Posterior cingulate gyrus (tissue), 11 donors: ENCODE measurements at places on chromosomes 3 and 15.

DNA sequence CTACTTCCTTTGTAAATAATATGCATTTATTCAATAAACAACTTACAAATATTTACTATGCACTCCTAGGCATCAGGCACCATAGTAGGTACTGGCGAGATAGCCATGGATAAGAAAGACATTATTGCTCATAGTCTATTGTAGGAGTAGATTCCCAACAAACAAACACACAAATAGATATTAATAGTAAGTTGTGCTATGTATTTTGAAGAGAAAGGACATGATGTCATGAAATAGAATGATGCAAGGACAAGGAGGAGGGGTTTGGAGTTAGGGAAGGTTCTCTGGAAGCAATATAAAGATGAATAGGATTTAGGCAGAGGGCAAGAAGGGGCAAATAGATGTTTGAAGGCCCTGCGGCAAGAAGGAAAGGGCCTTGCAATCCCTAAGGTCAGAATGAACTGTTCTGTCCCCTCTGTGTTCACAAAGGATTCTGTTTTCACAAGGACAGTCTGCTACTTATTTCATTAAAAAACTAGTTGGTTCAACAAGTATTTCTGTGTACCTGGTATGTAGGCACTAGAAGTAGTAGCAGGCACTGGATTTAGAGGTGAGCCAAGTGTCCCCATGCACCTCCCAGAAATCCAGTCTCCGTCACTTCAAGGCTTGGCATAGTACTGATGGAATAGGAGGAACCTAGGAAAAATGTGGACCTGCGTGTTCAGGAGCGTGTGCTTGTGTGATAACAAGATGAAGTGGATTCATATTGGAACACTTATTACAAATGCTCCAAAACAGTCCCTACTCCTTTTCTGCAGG, 231.8 kb upstream of the TPRG1 start:
- DNase-seq: no peak

DNA sequence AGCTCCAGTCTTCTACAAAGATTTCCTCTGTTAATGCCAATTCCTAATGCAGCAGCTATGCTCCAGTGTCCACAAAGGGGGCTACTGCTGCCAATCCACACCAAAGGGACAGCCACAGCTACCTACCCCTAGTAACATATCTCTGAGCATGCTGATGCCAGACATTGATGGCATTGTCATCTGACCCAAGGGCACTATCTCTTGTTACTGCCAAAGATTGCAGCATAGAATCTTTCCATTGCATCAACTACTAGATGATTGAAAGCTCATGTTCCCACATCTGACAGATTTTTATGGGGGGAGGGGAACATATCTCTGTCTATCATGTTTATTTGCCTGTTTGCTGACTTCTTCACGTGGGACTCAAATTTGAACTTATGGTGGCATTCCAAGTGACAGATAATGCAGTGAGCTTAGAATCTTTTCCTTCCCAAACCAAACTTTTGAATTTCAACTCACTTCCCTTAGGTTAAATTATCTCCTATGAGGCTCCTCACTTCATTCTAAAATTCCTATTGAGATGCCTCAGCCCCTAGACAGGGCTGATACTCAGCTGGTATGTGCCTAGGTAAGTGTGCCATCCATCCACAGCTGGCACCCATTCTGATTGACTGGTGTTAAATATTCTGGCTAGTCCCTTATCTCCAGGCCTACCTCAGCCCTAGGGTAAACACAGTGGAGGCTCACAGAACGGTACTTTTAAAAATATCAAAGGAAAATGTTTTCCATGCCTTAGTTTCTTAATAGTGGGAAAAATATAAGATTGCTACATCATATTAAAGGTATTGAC, 100.3 kb downstream of the STRIT1 start:
- no peak for DNase-seq

GRCh38 chr15:71997691-71998090, 120.3 kb downstream of the MYO9A start:
- DNase-seq: no peak

DNA sequence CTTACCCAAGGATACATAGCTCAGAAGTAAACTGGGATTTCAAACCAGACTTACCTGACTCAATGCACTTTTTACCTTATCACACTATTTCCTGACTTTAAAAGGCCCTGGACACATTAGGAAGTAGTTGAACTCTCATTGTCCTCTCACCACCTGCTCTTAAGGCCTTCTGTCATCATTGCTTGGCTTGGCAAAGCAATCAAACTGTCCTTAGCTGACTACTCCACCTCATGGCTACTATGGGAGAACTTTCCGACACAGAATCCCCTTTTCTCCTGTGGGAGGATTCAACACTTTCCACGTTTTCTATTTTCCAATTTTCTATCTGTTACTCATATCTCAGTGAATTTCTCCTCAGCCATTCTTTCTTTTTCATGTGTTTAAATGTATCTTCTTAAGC, 55.4 kb downstream of the ZNF148 start:
- DNase-seq: no peak

DNA sequence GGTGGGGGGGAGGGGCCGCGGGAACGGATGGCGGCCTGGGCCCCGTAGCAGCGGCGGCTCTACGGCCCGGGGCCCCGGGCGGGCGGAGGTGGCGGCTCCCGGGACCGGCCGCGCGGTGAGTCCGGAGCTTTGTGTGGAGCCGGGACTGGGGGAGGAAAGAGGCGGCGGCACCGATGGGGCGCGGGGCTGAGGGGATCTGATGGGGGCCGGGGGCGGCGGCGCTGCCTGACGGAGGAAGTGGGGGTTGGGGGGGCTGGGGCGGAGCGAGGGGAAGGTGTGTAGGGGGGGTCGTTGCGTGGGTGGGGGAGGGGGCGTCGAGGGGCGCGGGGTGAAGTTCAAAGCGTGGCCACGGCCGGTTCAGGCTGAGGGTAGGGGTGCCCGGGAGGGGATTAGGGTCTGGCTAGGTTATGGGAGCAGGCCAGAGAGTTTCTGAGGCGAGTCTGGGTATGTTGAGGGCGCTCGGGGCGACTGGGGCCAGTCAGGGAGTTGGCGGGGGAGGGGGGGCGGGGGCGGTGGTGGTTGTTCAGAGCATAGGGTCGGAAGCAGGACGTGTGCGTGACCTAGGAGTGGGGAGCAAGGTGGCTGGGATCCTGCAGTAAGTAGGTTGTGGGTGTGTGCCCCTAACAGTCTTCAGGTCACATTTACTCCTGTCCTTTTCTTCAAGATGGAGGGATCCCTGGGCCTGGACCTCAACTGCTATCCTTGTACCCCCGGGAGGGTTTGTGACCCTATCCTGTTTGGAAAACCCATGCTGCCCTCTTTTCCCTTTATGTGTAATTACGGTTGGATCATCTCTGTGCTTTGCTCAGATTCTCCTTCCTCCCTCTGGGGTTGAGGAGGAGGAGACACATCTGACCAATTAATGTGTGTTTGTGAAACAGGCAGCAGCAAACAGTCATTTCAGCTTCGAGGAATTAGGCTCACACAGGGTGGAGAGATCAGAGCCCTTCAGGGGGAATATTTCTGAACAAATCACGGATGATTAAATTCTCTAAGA, 644 bp downstream of the ZNF609 start:
- DNase-seq: no peak

GRCh38 chr15:74375303-74375693, 7.9 kb upstream of the CYP11A1 start:
- peak; percentile 85 for DNase-seq

- no peak for DNase-seq
Observed at GRCh38 chr3:125072301-125072700, 16.5 kb upstream of the HEG1 start.

DNA sequence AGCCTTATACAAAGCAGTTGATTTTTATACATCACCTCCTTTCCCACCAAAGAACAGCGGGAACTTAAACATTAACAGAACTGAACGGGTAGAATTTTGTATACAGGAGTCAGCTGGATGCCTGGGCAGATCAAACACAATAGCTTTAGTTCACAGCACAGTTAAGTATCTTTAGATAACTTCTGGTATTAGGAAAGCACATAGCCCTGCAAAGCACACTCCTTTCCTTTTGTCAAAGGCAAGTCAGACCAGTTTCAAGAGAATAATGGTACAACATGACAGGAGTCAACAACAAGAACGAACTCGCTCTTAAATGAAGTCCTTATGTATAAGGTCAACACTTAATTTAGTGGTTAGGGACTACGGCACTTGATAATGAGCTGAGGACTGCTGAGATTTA, 26.3 kb downstream of the ABCC5 start:
- DNase-seq: no peak

- DNase-seq: no peak
Observed at GRCh38 chr3:48894516-48894915, 4.2 kb downstream of the SLC25A20 start.

DNA sequence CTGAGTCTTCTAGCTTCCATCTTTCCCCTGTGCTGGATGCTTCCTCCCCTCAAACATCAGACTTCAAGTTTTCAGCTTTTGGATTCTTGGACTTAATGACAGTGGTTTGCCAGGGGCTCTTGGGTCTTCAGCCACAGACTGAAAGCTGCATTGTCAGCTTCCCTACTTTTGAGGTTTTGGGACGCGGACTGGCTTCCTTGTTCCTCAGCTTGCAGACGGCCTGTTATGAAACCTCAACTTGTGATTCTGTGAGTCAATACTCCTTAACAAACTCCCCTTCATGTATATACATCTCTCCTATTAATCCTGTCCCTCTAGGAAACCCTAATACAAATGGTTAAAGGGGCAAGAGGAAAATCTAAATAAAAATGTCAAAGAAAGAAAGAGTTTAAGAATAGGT, 100.1 kb downstream of the ABI3BP start:
- no peak for DNase-seq

DNA sequence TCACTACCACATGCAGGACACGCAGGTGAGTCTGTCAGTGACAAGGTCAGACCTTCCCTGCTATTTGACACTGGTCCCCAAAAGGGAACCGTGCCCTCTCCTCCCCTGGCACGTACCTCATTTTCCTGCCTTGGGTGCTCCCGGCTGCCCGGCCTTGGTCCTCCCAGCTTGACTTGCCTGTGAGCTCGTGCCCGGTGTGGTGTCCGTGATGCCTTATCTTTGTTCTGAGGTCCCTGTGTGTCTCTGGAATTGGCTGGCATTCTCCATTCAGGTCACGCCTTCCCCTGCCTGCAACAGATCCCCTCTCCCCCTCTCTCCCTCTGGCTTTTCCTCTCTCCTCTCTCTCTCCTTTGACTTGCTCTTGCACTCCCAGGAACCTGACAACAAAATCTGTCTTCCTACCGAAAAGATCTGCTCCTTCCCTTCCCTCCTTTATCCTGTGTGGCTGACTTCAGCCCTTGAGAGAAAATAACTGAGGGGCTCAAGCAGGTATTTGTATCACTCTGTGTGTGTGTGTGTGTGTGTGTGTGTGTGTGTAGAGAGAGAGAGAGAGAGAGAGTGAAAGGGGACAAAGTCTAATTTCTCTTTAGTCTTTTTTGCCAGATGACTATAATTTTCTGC, at the start of gene MASP1:
Gene MASP1 (minus strand): TSS at position 226 of the 621 bp plus-strand sequence. CDS start 105 bp downstream, at position 121.
- peak; percentile 81 for DNase-seq

GRCh38 chr3:141052201-141053069, 1.3 kb downstream of the SPSB4 start:
- no peak for DNase-seq

GRCh38 chr3:160134964-160135363, 90.3 kb upstream of the C3orf80 start:
- DNase-seq: no peak

DNA sequence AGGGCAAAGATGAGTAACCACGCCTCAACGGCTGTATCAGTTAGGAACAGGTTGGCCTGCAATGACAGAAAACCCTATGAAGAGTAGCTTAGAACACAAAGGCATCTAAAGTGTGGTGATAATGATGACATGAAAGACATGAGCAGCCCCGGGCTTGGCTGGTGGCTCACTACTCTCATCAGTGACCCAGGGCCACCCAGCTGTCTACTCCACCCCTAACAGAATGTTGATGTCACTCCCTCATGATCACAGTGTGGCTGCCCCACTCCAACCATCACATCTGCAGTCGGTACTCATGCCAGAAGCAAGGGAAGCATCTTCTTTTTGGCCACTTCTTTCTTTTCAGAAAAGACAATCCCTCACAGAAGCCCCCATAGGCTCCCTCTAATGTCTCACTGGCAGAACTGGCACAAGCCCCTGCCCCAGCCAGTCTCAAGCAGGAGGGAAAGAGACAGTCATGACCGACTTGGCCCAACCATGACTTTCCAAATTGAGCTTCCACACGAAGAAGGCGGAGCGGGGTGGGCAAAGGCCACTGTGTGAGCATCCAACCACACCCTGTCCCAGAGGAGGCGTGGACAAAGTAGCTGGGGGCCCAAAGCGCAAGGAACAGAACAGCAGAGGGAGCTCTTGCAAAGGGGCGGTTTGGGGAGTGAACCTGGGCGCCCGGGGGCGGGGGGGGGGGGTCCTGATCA, 72.0 kb upstream of the IQSEC1 start:
- DNase-seq: no peak

DNA sequence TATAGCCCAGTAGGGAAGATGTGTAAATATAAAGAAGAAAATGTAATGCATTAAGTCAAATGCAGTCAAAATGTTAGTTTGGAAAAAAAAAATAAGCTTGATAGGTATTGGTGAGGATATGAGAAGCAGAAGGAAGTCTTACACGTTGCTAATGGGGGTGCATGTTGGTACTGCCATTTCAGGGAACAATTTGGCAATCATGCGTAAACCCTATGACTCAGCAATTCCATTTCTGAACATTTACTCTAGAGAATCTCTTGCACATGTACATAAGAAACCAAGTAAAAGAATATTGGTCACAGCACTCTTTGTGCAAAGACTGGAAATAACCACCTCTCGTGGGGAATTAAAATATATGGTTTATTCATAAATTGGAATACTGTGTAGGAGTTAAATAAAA, 35.5 kb upstream of the TIMP4 start:
- no peak for DNase-seq

DNA sequence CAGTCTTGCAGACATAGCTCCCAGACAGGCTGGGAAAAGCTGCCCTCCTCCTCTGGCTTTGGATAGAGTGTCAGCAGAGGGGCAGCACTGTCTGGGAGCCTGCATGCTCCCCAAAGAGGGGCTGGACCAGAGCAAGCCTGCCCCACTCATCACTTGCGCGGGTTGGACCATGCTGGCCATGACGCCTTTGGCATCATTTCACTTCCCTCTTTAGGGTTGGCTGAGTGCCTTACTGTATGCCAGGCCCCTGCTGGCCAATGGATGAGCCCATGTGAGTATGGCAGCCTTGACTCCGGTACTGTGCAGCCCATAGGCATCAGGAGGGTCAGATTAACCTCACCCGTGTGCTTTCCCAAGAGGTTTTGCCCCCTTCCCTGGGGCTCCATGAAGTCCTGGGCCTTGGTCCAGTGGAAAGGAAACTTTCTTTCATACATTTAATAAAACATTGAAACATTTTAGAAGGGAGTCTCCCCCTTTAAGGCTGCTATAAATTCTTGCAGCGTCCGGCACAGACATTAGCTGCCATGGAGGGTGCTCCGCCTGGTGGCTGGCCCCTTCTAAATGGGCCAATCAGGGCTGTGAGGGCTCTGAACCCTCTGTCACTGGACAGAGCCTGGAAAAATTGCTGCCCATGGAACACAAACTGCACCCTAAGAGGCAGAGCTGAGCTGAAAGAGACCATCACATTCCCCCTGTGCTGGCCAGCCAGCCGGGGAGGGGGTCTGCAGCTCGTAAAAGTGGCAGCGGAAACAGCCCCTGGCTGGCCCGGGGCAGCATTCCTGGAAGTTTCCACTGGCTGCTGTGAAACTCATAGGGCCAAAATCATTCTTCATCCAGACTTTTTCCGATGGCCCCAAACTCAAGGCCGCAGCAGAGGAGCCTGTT, 20.8 kb upstream of the DUSP7 start:
- DNase-seq: no peak

GRCh38 chr3:74001436-74001835, 376.7 kb upstream of the PDZRN3 start:
- no peak for DNase-seq
